Left forelimb (tissue), 1 donor: ENCODE measurements at places on chromosomes 6 and 20.
A peak's percentile ranks its signal among the peaks of the same experiment; 100 is the strongest.

GRCh38 chr6:13256266-13257001 is 71.9 kb downstream of the TBC1D7 start:
- DNase-seq, result no peak

- no peak for DNase-seq
Measured at GRCh38 chr6:22117631-22118030, 179.2 kb downstream of the PRL start.

DNA sequence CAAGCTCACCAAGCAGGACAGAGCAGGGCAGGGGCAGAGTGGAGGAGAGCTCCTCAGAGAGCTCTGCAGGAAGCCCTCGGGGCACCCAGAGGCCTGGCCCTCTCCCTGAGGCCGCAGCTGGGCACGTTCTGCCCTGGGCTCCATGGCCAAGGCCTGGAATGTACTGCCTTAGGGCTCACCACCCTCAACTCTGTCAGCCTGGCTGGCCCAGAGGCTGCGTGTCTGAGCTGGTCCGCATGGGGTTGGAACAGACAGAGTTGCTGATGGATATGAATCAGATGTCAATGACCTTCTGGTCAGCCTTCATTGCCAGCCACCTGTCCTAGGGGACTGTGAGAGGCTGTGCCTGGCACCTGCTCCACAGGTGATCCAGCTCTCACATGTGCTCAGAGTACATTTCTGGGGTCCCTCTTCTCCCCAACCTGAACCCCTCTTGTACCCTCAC is 33.2 kb upstream of the PCMTD2 start:
- no peak for DNase-seq

DNA sequence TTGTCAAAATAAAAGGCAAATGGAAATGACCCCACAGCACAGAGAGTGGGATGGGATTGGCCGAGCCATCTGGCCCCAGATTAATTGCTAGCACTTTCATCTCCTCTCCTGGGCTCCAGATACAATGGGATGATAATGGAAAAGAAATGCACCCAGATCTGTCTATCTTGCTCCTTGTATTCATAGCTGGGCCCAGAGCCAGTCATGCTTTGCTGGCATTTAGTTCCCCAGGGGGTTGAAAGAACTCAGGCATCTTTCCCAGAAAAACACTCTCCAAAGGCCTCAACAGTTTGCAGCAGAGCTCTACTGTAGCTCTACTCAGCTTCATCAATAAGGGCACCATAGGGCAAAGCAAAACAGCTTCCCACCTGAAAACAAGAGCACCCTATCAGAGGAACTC is 116.0 kb upstream of the FOXA2 start:
- DNase-seq, result peak; percentile 18
